Colonic mucosa (tissue), 4 donors: ENCODE measurements at places on chromosomes 6 and 20. TPM values are rescaled to one million over a fixed set of nuclear protein-coding genes. Genes with fewer than 3 reads are reported as not detected.

GRCh38 chr6:167576828-167577503 lies 249.7 kb upstream of the AFDN start:
- peak; percentile 10 for DNase-seq

GRCh38 chr20:63431944-63432343 lies 40.5 kb downstream of the KCNQ2 start:
- DNase-seq = no peak

DNA sequence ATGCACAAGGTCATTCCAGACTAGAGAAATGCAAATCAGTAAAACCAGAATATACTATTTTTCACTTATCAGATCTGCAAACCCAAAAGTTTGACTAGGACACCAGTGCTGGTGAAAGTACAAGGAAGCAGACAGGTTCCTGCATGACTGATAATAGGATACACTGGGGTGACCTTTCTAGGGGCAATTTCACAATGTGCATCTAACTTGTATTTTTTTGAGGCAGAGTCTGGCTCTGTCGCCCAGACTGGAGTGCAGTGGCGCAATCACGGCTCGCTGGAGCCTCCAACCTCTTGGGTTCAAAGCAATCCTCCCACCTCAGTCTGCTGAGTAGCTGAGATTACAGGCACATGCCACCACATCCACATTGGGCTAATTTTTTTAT lies 11.4 kb downstream of the COMMD7 start:
- no peak for DNase-seq

DNA sequence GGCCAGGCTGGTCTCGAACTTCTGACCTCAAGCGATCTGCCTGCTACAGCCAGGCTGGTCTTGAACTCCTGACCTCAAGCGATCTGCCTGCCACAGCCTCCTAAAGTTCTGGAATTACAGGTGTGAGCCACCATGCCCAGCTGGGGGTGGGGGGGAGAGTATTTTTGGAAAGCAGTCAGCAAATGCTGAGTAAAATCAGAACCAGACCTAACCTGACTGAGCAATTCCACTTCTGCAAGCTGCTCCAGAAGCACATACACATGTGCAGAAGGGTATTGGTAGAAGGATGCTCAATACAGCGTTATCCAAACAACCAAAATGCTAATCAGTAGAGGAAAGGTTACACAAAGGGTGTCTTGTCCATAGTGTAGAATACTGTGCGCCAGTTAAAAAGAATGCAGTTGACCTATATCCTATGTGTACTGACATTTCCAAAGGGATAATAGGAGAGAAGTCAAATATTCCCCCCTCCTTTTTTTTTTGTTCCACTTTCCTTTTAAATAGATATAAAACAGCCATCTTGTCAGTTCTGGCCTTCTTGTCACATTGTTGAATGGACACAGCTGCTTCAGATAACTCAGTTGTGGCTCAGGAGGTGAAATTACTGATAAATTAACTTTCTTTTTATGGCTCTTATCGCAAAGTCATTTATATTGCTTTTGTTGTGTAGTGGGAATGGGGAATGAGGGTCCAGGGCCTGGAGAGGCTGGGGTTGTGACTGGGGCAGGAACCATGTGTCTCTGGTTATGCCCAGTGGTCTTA lies 74.6 kb downstream of the DTD1 start:
- no peak for DNase-seq

GRCh38 chr20:60469829-60470228 lies 511.6 kb downstream of the CDH26 start:
- no peak for DNase-seq

DNA sequence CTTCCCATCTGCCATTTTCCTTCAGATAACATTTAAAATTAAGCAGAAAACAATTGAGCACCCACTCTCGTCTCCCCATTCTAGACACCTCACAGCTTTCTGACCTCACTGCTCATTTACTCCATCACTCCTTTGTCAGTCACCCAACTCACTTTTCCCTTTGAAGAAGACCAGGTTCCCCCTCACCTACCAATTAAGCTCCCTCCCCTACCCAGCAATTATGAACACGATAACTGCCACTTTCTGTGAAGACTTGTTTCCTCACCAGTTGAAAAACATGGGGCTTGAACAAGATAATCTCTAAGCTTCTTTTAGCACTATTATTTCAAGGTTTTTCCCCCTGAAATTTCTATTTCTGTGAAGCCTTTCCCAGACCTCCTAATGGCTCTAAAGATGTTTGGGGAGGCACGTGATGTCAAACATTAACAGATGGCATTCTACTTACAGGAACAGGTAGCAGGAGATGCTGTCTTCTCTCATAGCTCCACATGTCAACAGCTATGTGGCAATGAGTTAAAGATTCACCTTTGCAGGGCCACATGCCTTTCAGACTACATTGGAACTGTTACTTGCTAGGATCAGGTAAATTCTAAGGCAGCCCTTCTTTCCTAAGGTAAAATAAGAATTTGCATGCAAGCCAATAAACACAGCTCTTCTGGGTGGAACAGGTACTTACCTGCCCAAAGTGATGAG lies 24.8 kb upstream of the SLA2 start:
- no peak for DNase-seq

DNA sequence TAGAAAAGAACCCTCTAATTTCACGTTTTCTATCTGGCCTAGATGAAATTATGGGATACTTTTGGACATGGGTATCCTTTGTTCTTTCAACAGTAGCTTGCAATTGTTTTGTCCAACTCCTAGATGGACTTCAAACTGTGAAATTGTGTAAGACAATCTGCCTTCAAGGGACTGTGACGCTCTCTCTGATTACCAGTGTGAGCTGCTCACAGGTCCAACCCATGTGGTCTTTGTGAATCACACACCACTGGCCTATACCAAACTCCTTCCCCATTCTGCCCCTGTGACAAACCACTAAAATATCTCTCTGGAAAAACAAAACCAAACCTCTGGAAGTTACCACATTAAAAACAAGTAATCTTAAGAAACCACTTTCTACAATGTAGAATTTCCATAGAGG lies 59.5 kb downstream of the NINL start:
- no peak for DNase-seq

- no peak for DNase-seq
Measured at GRCh38 chr6:90375681-90376439, 79.2 kb upstream of the BACH2 start.

DNA sequence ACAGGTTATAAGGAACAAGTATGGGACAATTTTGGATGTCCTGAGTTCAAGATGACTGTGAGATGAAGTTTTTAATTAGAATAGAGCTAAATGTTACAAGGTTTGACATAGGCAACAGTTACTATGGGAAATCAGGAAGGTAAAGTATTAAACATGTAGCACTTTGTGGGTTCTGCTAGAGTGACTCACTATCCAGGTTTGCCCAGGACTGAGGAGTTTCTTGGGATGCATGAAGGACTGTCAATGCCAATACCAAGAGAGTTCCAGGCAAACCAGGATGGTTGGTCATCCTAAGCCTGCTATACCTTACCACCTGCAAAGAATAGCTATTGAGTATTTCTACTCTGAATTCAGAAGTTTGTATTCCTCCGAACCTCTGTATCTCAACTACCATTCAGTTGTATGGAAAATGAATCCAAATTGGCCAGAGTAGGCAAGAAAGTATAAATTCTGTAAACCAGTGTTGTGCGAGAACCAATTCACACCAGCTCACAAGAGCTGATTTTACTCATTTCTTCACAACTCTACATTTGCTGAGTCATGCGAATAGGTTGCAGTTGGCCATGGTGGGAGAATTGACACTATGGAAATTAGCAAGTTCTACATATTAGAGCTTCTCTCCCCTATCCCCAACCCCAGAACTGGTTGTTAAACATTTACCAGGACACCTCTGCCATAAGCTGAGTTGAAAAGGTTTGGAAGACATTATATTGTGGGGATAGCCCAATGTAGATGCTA lies 449.5 kb downstream of the PLCB1 start:
- DNase-seq = no peak

DNA sequence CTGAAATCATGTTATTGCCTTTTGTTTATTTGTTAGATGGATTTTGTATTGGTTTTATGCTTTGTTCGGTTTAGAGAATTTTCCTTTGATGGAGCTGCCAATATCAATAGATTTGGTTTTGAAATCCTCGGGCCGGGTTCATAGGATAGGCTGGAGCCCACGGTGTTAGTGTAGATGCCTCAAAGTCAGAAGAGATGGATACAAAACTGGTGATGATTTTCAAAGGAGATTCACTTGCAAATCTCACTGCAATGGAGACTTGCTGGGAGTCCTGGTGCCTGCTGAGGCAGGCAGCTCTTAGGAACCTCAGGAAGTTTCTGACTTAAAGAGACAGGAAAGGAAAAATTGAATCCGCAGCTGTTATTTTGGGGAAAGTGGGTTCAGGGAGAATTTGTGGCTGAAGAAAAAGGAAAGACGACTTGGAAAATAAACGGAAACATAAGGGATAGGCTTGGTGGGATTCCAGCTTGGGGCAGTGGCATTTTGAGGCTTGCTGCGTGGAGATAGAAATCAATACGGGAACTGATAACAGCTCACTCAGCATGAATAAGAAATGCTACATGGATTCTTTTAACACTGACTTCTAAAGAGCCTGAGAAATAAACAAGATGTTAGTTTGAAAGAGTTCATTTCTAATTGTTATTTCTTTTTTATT lies 241.6 kb downstream of the PHACTR1 start:
- no peak for DNase-seq

DNA sequence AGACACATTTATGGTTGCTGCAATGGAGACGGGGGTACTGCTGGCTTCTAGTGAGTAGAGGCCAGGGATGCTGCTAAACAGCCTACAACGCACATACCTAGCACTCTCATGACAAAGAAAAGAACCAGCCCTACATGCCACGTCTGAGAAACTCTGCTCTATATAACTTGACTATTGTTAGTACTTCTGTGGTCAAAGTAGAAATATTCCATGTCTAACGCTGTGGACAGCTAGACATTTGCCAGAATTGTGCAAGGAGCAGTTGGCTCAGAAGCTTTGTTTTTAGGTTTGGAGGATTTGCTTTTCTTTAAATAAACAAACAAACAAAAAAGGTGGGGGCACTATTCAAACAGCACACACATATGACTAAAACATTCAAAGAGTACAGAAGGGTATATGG lies 20.5 kb downstream of the UBE2V1 start:
- DNase-seq = no peak

DNA sequence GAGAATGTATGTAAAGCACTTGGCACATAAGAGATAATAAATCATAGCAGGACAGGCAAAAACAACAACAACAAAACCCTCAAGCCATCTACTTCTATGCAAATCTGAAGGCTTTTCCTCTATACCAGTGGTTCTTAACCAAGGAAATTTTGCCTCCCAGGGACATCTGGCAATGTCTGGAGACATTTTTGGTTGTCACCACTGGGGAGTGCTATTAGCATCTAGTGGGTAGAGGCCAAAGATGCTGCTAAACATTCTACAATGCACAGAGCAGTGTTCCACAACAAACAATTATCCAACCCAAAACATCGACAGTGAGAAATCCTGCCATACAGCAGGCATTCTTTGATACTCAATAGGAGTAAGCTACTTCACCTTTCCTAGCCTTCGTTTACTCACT lies 28.2 kb downstream of the NDRG3 start:
- DNase-seq = no peak

DNA sequence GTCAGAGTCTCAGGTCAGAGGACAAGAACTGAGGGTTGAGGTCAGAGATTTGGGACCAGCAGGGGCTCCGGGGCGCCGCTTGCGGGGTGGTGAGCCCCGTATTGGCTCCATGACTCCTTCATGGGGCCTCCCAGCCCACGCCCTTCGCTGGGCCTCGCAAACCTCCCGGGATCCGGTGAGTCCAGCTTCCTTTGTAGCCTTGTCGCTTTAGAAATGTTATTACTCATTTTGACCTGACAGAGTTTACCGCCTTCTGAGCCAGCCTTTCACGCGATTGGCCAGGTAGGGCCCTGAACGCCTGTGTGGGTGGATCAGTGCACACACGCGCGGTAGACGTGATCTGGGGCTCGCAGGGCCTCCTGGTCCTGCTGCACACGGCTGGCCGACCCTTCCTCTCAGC lies 181.1 kb downstream of the ERMARD start:
- DNase-seq = no peak

- no peak for DNase-seq
Measured at GRCh38 chr20:23187751-23188150, 101.6 kb upstream of the CD93 start.

DNA sequence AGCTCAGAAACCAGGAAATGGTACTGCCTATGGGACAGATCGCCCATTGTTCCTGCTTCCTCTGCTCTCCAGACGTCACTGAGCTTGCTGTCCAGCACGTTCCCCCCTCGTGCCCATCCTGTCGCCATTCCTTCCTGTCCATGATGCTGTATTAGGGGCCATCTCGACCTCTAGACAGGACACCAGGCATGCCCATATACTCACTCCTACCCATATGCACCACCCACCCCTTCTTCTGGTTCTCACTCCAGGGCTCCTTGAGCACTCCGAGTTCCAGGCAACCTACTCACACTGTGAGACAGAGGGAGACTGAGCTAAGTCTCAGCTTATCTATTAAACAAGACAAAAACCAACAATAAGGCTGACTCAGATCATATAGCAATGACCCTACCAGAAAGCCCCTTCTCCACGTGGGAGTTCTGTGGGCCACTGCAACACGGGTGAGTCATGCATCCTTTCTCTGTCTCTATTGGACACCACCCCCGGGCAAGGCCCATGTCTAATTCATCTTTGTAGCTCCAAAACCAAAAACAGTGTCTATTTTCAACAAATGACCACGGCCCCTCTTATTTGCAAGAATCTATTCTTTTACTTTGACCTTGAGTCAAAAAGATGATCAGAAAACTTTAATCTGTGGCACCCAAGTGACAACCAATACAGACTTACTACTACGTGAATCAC lies 65.7 kb downstream of the PSMG4 start:
- DNase-seq = no peak

- DNase-seq = no peak
Measured at GRCh38 chr6:119649531-119649930, 300.0 kb upstream of the MAN1A1 start.

The REM1 gene
- total RNA-seq = 0.44 TPM

The SPTLC3 gene
- 7.0 TPM for total RNA-seq

The PGBD1 gene
- 2.0 TPM for total RNA-seq

The SMLR1 gene
- not detected for total RNA-seq

The MSH5 gene
- 34.2 TPM for total RNA-seq

The GSTA3 gene
- not detected for total RNA-seq

The CLPSL2 gene
- total RNA-seq = not detected

The MROH8 gene
- 1.3 TPM for total RNA-seq

The ZC2HC1B gene
- total RNA-seq = not detected

The KCNG1 gene
- 5.8 TPM for total RNA-seq
